ENCODE measurements at places on chromosomes 12 and 14.

DNA sequence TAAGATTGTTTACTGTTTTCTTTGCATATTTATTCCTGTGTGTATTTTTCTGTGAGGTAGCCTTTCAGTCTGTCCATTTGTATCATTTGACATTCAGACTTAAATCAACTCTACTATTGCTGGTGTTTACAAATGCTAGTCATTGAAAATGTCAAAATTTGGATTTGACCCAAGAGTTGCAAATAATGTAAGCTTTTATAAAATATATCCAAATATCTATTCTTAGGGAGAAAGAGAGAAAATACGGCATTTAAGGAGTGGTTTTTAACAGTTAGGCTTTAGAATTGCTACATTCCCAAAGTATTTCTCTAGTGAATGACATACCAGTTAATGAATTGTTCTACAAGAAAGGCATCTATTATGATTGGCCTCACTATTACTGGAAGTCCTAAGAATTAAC is 37.9 kb downstream of the FRS2 start:
- no peak for DNase-seq

DNA sequence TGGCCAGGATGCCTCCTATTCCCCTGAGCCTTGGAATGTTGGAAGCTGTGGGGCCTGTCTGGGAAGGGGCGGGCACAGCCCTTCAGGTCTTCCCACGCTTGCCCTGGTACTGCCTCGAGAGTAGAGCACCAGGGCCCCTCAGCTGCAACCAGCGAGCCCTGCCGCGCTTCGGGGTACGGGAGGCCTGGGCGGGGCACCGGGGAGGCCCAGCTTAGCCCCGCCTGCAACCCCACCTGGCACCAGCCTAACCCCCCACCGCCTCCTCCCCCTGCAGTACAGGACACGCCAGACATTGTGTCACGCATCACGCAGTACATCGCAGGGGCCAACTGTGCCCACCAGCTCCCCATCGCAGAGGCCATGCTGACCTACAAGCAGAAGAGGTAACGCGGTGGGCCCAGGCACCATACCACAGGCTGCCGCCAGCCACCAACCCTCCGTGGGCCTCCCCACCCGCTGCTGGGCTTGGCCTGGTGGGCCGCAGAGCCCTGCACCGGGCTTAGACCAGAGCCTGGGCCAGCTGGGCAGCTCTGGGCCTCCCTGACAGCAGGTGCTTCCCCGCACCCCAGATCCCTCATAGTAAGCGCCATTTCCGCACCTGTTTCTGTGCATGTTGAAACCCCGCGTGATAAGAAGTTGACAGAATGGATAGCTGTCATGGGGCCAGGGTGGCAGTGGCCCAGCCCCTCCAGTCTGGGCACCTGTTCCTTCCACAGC is 13.6 kb upstream of the TEX22 start:
- no peak for DNase-seq

GRCh38 chr14:32252030-32252670 is 49.1 kb upstream of the RNU6-8 start:
- DNase-seq = no peak

DNA sequence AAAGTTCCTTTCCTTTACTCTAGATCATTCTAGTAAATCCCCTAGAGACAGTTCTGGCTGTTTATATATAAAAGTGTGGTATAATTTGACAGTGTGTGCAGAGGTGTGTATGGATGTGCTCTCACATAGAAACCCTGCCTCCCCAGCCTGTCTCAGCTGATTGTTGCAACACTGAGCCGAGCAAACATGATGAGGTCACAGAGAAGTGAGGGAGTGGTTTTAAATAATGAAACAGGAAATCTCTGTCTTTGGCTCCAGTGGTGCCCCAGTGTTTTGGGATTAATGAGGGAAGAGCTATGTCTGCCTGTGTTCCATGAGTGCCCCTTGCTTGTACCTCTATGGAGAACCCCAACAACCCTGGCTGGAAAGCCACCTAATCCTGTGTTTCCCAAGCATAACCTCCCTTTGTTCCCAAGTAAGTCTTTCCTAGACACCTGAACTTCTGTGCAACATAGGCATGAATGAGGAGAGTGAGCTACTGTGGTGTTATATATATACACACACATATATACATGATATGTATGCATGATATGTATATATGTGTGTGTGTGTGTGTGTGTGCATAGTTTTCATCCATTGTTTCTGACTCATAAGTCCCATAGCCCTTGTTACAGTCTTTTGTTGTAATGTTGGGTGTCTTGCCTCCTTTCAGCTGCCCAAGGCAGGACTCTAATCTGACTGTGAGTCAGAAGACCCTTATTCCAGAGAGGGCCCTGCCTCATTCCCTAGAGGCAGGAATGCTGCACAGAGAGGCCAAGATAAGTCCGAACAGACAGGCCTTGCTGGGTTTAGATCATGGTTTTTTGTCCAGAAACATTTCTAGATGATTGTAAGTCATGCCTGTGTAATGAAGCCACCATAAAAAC is 18.0 kb downstream of the TRAF3 start:
- no peak for DNase-seq

- DNase-seq = no peak
Observed at GRCh38 chr14:68279777-68280233, 460.2 kb downstream of the RAD51B start.

- peak; percentile 54 for DNase-seq
Observed at GRCh38 chr12:2853626-2854025, 3.2 kb downstream of the TEX52 start.

DNA sequence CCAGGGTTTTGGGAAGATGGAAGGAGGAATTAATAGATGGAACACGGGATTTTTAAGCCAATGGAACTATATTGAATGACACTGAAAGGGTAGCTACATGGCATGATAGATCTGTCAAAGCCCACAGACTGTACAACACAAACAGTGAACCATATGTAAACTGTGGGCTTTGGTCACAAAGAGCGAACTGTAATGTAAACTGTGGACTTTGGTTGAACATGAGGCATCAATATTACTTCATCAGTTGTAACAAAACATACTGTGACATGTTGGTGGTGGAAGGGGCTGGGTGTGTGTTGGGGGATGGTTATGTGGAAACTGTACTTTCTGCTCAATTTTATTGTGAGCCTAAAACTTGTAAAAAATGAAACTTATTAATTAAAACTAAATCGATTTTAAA is 210.6 kb upstream of the HMGA2 start:
- no peak for DNase-seq

- no peak for DNase-seq
Observed at GRCh38 chr12:28278499-28278898, 88.2 kb downstream of the CCDC91 start.

DNA sequence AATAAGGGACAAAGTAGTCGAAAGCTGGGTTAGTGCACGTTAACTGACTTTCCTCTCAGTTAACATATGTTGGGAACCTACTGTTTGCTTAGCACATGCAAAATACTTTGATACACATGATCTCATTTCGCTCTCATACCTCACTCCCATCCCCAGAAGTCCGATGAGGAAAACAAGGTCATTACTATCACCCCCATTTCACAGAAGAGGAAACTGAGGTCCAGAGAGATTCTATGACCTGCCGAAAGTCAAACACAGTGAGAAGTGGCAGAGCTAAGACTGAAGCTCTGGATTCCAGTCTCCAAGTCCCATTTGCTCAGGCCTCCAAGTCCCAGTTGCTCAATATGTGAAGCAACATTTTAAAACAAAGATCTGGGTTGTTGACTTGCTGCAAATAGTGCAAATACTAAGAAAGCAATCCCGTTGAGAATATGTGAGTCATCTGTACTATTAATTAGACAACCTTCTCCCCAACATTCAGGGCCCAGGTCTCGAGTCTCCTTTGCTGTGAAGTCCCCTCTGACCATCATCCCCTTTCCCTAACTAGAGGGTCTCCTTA is 170.6 kb upstream of the PWP1 start:
- DNase-seq = no peak

DNA sequence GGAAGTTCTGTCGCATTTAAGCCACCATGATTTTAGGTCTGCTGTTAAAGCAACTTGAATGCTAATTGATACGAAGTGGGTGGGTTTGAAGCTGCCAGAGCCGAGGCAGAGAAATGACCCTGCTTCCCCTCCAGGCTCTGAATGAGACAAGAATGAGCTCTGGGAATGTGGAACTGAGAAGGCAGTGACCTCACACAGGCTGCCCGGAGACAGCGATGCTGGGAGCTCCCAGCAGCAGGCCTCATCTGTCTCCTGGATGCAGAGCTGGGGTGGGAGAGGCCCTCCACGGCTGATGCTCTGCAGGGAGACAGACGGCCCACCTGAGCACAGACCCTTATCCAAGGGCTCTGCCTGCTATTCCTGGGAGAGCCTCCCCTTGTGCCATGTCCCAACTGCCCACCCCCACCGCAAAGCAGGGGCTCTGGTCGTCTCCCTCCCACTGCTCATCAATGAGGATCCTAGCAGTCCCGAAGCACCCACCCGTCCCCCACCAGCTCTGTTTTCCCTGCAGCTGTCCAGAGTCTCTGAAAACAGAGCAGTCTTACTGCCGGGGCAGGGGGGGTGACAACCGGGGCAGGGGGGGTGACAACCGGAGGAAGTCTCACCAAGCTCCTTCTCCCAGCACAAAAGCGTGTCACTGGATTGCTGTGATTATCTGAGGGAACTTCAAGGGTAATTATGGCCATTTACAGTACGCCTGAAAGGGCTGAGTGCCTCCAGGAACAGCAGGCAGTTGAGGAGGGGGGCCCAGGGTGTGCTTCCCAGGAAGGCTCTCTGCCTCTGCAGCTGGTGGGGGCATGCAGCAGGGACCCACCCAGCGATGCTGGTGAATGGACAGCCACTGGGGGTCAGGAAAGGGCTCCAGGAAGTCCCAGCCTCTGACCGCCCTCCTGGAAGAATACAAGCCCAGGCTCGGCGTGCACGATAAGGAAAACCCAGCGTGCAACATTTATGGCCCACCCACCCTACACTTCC is 67.8 kb downstream of the CHGA start:
- no peak for DNase-seq

DNA sequence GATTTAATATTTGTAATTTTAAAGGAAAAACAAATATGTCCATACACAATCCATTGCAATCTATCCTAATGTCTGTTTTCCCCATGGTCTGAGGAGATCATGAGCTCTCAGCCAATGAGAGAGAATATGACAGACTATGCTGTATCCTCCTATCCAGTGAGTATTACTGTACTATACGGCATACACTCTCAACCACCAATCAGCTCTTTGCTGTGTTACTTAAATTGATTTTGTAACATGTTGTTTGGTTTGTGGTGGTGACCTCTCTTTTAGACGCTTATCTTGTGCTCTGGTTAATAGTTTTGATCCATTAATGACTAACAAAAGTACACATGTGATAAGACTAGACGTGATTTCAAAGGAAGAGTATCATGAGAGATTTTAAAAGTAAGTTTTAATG is 231.5 kb upstream of the FOXN3 start:
- no peak for DNase-seq

- no peak for DNase-seq
Observed at GRCh38 chr14:38080696-38081095, 127.0 kb upstream of the SSTR1 start.

DNA sequence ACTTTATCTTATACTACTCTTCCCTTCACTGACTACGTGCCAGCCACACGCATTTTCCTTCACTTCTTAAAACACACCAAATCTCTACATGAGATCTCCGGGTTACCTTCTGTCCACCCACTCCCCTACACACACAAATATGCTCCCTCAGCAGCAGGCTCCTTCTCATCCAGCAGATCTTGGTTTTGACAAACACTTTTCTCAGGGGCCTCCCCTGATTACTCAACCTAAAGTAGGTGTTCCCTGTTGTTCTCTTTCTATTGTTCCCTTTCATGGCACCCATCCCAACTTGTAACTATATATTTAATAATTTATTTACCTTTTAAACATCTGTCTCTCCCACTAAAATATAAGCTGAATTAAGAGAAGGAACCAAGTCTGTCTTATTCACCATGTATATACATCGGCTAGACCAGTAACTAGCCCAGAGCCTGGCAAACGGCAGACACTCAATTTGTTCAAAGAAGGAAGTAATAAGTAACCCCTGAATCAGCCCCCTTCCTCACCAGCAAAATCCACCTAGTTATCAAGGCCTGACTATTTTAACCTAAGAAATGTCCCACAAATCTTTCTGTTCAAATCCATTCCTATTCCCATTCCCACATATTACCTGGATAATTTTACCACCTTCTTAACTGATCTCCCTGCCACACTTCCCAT is 2.7 kb downstream of the C2CD5 start:
- no peak for DNase-seq

DNA sequence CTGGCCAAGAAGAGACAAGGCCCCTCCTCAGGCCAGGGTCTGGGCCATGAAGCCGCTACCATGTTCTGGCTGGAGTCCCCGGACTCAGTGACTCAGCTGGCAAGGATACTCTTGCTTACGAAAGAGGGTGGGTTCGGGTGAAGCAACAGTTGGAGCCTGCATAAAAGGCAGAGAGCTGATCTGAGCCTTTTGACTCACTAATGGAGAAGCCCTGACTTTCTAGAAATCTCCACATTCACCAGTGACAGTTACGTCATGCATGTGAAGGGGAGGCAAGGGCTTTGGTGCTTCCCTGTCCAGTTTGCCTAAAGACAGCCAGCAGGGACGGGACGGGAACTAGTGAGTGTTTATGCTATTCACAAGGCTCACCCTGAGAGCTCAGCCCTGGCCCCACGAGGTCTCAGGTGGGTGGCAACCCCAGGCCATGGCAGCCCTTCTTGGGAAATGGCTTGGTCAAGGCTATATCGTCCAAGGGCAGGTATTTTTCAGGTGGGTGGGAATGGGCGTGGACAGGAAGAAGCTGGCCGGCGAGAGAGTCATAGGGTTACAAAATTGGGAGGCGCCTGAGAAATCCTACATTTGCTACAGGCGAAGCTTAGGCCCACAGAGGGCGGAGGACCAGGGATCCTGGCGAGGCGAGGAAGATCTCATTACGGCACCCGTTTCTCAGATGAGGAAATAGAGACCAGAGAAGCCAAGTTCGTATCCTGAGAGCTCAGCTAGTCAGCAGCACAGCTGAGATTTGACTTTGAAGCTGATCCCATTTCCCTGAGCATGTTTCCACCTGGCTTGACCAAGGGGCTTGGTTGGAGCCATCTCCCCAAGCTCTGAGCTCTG is 314.6 kb downstream of the BCL11B start:
- DNase-seq = no peak

GRCh38 chr12:89363582-89363981 is 11.3 kb upstream of the DUSP6 start:
- DNase-seq = no peak

DNA sequence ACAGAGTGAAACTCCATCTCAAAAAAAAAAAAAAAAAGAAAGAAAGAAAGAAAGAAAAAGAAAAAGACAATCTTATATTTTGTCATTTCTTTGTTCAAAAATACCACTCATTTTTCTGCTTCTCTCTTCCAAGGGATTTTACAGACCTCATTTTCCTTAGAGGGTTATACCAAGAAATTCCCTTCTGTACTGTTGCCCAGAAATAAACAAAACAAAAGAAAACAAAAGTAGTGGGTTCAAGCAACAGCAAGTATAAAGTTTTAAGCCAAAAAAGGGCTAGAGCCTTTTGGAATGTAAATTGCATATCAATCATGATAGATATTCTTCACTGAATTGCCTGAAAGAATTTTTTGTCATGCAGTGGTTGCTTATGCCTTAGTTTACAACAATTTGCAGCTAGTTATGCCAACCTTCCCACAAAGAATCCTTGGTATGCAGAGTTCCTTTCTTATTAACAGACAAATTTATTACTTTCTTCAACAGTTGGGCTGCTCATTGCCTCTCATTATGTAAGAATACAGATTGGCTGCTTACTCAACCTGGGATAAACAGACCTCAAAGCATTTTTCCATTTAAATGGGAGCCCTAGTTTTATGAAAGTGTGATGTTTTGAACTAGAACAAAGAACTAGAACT is 129.1 kb upstream of the PPFIA2 start:
- DNase-seq = no peak

All from stimulated activated CD4-positive, alpha-beta T cell treated with anti-CD3 and anti-CD28 coated beads, TNF-alpha, amount 100 ng/mL, for 24 hours (primary cell).